HFFc6 (cell line): ENCODE measurements at places on chromosomes 12 and 14. TPM values are rescaled to one million over a fixed set of nuclear protein-coding genes. Genes with fewer than 3 reads are reported as not detected.

- peaks cover 39% of the 10 kb centered on the region for H3K27me3 ChIP-seq
- H3K27ac ChIP-seq = no peak overlapping the region
- H3K4me1 ChIP-seq = peaks cover 6% of the 10 kb centered on the region; the same call in 1 of the 2 replicates
- DNase-seq = no peak
- no peak overlapping the region for H3K4me3 ChIP-seq
- H3K36me3 ChIP-seq = no peaks in the 10 kb centered on the region
Measured at GRCh38 chr14:69299286-69300035, 39.5 kb downstream of the GALNT16 start.

IPO4 gene
- total RNA-seq = 83.1 to 106 TPM (median 85.1 TPM) in 3 replicates

PDE3A gene
- 0.07 TPM in 1 of 3 replicates, not detected in the others for total RNA-seq

DNA sequence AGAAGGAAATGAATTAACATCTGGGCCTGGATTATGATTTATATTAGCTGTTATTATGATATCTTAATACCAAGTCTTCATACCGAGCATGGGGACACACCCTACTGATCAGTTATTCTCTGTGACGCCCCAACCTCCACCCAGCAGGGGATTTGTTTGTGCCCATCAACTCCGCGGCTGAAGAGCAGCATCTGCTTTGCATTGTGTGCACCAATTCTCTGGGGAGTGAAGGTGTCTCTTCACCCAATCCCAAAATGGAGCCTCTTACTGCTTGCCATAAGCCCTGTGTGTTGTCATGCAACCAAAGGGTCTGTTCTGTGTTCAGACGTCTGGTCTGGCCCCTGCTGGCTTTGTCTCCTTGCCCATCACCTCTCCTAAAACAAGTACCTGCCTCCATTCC is 25.4 kb downstream of the DHRS2 start:
- H3K27me3 ChIP-seq = peaks cover 19% of the 10 kb centered on the region
- H3K27ac ChIP-seq = no peak overlapping the region
- no peaks in the 10 kb centered on the region for H3K36me3 ChIP-seq
- H3K4me1 ChIP-seq = no peaks in the 10 kb centered on the region

UNG gene
- 21.9 and 22.1 TPM in 2 replicates for total RNA-seq

DNA sequence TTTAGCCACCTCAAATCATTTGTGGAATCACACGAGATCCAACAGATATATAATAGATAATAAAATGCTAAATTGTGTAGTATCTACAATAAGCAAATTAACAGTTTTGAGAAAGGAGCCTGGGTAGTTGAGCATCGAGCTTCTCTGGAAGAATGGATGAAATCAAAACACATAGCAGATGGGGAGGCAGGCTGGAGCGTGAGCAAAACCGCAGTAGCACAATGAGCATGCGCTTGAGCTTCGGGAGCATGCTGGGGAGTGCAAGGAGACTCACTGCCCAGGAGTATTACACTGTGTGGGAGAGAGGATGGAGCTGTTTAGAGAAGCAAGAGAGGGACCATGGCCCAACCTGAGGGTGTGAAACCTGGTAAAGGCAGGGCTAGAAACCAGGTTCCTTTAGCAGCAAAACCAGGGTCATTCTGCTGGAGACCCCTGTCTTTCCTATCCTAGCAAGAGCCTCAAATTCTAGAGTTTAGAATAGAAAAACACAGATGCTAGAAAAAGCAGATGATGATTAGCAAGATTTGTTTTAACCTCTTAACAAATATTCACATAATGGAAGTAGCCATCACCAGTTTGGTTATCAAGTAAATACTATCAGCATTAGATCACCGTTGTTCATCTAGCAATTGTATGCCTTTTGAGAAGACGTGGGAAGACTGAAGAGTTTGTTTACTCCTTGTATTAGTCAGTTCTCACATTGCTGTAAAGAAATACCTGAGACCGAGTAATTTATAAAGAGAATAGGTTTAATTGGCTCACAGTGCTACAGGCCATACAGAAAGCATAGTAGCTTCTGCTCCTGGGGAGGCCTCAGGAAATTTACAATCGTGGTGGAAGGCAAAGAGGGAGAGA is 484.8 kb downstream of the EGLN3 start:
- H3K36me3 ChIP-seq = no peaks in the 10 kb centered on the region
- no peak overlapping the region for H3K27ac ChIP-seq
- DNase-seq = no peak
- no peak overlapping the region for H3K4me3 ChIP-seq
- peaks cover 6% of the 10 kb centered on the region; the same call in 1 of the 2 replicates for H3K27me3 ChIP-seq
- no peaks in the 10 kb centered on the region; the same call in 1 of the 2 replicates for H3K4me1 ChIP-seq

- peaks cover 10% of the 10 kb centered on the region for H3K4me1 ChIP-seq
- no peaks in the 10 kb centered on the region; the same call in 1 of the 2 replicates for H3K27me3 ChIP-seq
- DNase-seq = no peak
- no peak overlapping the region for H3K4me3 ChIP-seq
- peaks cover 4% of the 10 kb centered on the region; the same call in 1 of the 2 replicates for H3K36me3 ChIP-seq
Measured at GRCh38 chr14:63243646-63244045, 39.4 kb downstream of the RHOJ start.

GRCh38 chr12:96416033-96416799 is 16.0 kb upstream of the CDK17 start:
- H3K27me3 ChIP-seq = no peaks in the 10 kb centered on the region; the same call in 1 of the 2 replicates
- H3K4me3 ChIP-seq = peak overlapping the region; percentile 54
- peaks cover 15% of the 10 kb centered on the region for H3K36me3 ChIP-seq
- peak overlapping the region; percentile 74 for H3K27ac ChIP-seq
- peaks cover 35% of the 10 kb centered on the region for H3K4me1 ChIP-seq
